ENCODE measurements at places on chromosomes 16 and 17. TPM values are rescaled to one million over a fixed set of nuclear protein-coding genes. Genes with fewer than 3 reads are reported as not detected.
A peak's percentile ranks its signal among the peaks of the same experiment; 100 is the strongest.

DNA sequence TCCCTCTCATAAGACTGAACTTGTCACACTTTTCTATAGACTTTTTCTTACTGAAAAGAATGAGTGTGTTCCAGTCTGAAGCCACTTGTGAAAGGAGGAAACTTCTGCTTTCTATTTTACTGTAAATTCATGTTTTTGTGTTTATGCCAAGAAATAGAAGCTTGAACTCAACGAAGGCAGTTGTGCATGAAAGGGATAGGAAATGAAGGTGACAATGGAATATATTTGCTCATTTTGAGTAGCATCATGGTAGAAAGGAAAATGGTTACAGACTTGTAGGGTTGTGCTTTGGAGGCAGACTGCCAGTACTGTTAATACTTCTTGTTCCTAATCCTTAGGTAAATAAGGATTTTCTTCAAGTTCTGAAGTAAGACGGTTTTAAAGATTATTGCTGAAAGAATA, 8.1 kb downstream of the CLTC start:
- H3K27ac ChIP-seq = no peak overlapping the region
- no peak for DNase-seq
- no peaks in the 10 kb centered on the region for H3K36me3 ChIP-seq
- H3K4me3 ChIP-seq = no peak overlapping the region
- peaks cover 84% of the 10 kb centered on the region for H3K4me1 ChIP-seq

GRCh38 chr17:41455236-41455635, 11.9 kb downstream of the KRT32 start:
- no peak overlapping the region for H3K4me3 ChIP-seq
- DNase-seq = no peak
- H3K27ac ChIP-seq = no peak overlapping the region
- H3K4me1 ChIP-seq = no peaks in the 10 kb centered on the region

GRCh38 chr16:50285406-50286003, 19.2 kb downstream of the ADCY7 start:
- H3K27ac ChIP-seq = no peak overlapping the region
- no peak overlapping the region for H3K4me3 ChIP-seq
- no peaks in the 10 kb centered on the region for H3K36me3 ChIP-seq
- H3K27me3 ChIP-seq = no peaks in the 10 kb centered on the region
- DNase-seq = no peak

- H3K27me3 ChIP-seq = no peaks in the 10 kb centered on the region
- peaks cover 43% of the 10 kb centered on the region for H3K36me3 ChIP-seq
- no peak overlapping the region for H3K27ac ChIP-seq
- no peak overlapping the region for H3K4me3 ChIP-seq
These were observed 18.0 kb downstream of the KCTD2 start for GRCh38 chr17:75064867-75065561.

GRCh38 chr16:71288570-71288889, 672 bp downstream of the CMTR2 start:
- H3K27me3 ChIP-seq = no peaks in the 10 kb centered on the region
- peak overlapping the region; percentile 81 for H3K4me3 ChIP-seq
- no peaks in the 10 kb centered on the region for H3K4me1 ChIP-seq

- H3K27ac ChIP-seq = no peak overlapping the region
- no peaks in the 10 kb centered on the region for H3K27me3 ChIP-seq
These were observed 652.5 kb downstream of the CDH11 start for GRCh38 chr16:64469351-64469750.

GRCh38 chr16:11615748-11616447, 29.2 kb upstream of the LITAF start:
- H3K36me3 ChIP-seq = no peaks in the 10 kb centered on the region
- H3K4me1 ChIP-seq = peaks cover 5% of the 10 kb centered on the region
- no peak overlapping the region for H3K27ac ChIP-seq
- H3K27me3 ChIP-seq = no peaks in the 10 kb centered on the region
- no peak for DNase-seq

- peak overlapping the region; percentile 30 for H3K4me3 ChIP-seq
- no peaks in the 10 kb centered on the region for H3K36me3 ChIP-seq
- H3K27ac ChIP-seq = peak overlapping the region; percentile 84
- DNase-seq = peak; percentile 88
These were observed 182.0 kb downstream of the SEC14L1 start for GRCh38 chr17:77322514-77323412.

The EVPLL gene
- total RNA-seq = not detected

The SLC6A2 gene
- not detected for total RNA-seq

The TBC1D3I gene
- total RNA-seq = not detected
